ENCODE measurements at places on chromosomes 3 and 15. TPM values are rescaled to one million over a fixed set of nuclear protein-coding genes. Genes with fewer than 3 reads are reported as not detected.

DNA sequence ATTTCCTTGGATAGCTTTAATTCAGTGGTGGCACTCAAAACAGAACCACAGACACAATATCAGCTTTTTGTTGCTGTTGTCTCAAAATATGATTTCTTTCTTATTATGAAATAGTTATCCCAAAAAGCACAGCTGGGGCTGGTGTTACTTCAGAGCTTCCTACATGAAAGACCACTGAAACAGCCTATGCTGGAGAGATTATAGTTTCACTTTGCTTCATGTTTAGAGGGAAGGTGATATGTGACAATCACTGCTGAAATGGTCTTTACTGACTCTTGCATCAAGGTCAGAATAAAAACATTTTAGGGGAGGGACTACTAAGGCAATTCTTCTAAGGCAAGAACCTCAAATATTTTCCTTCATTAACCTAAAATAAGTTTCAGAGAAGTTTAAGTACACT is 190.7 kb downstream of the TNIK start:
- no peak for DNase-seq

DNA sequence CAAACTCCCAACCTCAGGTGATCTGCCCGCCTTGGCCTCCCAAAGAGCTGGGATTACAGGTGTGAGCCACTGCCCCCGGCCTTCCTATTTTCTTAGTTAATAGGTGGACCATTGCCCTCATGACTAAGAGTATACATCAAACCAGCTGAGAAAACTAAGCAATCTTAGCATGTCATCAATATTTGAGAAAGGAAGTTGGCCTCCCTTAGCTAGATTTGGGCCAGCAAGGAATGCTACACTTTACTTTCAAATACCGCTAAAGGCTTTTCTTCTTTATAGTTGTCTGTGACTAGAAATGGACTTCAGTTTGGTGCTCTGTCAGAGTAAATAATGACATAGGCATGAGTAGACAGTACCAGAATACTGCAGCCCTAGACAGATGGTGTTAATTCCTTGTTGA is 199.3 kb downstream of the GAP43 start:
- DNase-seq, result no peak

ALDH1A3 gene
- total RNA-seq, result 27.1 TPM

DNA sequence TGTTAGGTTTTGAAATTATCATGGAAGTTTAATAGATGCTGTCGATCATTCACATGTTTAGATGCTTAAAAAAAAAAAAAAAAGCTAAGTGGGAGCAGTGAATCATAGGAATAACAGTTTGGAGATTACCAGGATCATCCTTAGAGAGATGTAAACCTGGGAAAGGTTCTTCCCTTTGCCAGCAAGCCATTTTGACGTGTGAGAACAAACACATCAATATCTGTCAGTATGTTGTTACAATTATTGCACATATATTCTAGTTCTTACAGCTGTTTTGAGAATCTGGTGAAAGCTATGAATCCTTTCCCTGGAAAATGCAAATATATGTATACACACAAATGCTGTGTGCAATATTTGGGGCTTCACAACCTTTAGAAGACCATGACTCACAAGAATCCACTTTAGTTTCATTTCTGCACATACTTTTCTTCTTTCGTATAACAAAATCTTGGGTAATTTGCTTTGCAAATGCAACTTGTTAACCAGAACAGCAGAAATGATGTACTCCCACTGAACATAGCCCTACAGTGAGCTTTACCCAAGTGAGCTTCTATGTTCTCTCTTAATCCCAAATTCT is 12.0 kb downstream of the NFKBIZ start:
- DNase-seq, result no peak

DNA sequence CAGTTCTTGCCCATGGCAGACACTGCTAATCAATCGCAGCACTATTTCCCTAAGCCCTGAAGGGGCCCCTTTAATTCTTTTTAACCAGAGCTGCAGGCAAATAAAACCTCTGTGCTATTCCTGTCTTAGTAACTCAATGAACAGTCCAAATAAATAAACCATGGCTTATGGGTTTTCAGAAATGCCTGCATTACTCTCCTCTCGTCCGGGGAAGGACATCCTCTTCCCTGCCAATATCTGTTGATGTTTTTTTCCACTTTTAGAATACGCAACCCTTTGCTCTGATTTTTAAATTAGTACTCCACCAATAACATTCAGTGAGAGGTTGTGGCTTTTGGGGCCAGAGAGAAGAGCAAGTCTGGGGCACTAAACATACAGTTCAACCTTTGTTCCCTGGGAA is 35.2 kb upstream of the PRICKLE2 start:
- no peak for DNase-seq

DNA sequence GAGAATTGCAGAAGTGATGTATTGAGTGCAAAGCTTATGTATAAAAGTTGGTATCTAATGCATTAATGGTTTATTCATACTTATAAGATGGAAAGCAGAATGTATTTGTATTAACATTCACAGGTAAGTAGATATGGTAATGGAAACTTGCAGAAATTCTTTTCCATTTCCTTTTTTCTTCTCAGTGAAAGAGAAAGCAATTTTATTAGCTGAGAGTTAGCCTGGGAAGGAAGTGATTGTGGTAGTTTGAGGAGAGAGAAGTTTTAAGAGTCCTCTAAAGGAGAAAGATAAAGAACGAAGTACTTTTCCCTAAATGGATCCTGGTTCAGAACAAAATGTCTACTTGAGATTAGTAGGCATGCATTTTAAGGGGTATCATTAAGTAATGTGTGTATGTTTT is 60.1 kb upstream of the OSTN start:
- no peak for DNase-seq

GRCh38 chr3:125179143-125179883 is 33.2 kb downstream of the SLC12A8 start:
- no peak for DNase-seq

DNA sequence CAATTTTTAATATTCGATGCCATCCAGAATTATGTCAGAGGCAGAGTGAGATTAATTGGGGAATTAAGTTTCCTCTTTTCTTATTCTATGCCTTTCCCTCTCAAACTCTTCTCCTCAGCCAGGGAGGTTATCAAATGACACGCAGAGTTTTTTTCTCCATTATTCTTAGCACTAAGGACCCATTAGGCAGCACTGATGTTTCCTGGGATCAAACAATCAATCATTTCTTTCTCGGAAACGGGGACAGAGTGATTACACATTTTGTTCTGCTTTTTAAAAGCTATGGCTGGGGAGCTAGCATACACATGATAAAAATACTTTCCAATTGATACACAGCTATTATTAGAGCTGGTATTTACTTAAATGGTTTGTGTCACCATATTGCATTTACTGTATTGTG is 35.3 kb upstream of the PSMD6 start:
- DNase-seq, result no peak

GRCh38 chr3:53162672-53163443 is 1.8 kb downstream of the PRKCD start:
- no peak for DNase-seq

GRCh38 chr15:101654171-101654570 is 2.0 kb upstream of the TM2D3 start:
- no peak for DNase-seq

DNA sequence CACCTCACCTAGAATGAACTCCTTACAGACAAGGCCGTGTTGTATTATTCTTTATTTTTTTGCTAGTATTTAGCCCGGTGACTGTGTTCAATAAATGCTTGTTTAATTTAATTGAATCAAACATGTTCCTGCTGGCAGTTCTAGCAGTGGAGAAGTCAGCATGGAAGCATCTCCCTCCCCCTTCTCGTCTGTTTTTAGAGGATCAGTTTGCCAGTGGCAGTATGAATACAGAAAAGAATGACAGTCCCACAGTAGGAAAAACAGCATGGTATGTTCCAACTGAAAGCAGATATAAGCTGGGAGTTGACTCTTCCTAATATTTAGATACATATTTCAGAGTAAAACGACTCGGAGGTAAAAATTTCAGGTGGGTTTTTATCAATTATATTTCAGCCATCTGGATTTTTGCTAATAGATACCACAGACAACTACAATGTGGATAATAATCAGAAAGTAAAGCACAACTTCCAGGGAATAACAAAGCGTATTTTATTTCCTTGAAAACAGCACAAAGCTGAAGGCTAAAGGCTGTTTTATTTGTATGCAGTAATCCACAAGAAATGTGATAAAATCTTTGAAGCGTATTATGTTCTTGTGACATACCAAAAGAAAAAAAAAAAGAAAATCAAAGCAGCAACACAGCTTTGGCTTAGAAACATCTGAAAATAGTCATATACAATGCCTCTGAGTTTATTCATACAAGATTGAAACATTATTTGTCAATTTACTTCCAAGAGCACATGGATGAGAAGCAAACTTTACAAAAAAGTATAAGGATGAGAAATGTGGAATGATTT is 244.5 kb upstream of the KCNMB2 start:
- DNase-seq, result no peak

PCNP gene
- total RNA-seq, result 59.4 TPM

SLC6A11 gene
- total RNA-seq, result not detected

AMIGO3 gene
- total RNA-seq, result 1.2 TPM

SEMA3B gene
- total RNA-seq, result 0.34 TPM

DNA sequence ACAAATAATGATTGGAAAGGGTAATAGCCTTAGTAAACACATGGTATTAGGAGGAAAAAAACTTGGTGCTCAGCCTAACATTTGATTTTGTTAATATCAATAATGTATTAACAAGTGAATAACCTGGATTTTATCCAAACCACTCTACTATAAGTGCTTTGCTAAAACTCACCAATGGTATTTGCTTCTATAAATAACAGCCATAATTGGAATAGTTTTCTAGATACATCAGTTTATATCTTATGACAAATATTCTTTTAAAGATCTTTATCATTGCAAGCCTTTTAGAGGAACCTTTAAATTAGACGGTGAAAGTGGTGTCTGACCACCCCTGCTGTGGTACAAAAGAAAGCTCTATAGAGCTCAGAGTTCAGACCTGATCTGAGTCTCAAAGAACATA is 123.9 kb downstream of the SHOX2 start:
- no peak for DNase-seq

PTH1R gene
- total RNA-seq, result not detected

DNAJA4 gene
- 10.2 TPM for total RNA-seq

DNA sequence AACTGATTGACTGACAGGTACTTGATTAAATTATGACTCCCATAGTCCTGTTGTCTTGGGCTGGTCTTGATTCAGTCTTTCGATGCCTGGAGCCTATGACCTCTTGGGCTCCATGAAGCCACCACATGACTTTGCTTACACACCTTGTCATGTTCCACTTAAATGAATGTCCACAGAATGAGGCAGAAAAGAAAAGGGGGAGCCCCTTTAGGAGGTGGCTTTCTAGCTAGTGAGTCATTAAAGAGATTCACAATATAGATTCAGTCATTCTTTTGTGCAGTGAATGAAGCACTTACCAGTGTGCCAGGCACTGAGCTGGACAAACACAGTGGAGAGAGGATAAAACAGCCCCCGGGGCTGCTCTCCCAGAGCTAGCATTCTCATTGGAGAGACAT is 17.1 kb downstream of the VIPR1 start:
- DNase-seq, result no peak

DNA sequence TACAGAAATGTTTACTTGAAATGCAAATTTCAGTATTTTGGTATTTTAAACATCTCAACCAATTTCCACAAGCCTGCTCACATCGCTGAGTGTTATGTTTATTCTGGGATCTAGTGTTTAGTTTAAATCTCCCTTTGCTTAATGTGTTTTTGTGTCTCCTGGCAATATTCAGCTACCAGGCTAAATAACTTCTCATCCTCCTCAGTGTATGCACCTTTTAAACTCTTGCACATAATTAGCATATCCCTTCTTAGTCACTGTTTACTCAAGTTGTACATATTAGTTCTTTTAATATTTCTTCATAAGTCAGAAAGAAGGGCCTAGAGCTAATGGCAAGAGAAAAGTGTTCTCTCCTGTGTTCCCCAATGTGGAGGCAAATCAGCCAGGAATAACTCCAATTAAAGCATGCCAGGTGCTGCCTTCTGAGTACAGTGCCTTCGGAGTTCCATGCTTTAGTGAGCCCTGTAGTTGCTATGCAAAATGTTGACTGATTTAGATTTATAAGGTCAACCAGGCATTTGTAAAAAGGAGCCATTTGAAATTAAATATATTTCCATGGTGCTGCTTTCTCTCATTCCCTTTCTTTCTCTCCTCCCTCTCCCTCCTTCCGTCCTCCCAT is 234.3 kb downstream of the GAP43 start:
- DNase-seq, result no peak

- DNase-seq, result no peak
These were observed 319.2 kb downstream of the FGF12 start for GRCh38 chr3:192408007-192408646.

DNA sequence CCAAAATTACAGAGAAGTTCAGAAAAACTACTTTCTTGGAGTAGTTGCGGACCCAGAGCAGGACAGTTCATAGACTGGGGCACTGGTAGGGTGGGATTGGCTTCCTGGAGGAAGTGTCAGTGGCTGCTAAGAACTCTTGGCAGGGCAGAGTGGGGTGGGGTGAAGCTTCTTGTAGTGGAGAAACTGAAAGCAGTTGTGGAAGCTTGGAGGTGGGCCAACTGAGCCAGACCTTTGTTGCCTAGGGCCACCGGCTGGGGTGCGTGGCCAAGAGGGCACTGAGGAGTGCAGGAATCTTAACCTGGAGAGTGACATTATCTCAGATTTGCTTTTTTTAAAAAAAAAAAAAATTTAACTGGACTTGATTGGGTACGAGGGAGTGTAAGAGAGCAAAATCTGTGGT is 3.1 kb downstream of the KAT2B start:
- DNase-seq, result no peak

GRCh38 chr3:153399636-153400035 is 237.6 kb downstream of the RAP2B start:
- no peak for DNase-seq

EPHB3 gene
- 0.19 TPM for total RNA-seq

- DNase-seq, result no peak
These were observed 41.5 kb downstream of the ABHD17C start for GRCh38 chr15:80736560-80736959.

GRCh38 chr3:157131861-157132260 is 28.1 kb downstream of the CCNL1 start:
- DNase-seq, result no peak

DNA sequence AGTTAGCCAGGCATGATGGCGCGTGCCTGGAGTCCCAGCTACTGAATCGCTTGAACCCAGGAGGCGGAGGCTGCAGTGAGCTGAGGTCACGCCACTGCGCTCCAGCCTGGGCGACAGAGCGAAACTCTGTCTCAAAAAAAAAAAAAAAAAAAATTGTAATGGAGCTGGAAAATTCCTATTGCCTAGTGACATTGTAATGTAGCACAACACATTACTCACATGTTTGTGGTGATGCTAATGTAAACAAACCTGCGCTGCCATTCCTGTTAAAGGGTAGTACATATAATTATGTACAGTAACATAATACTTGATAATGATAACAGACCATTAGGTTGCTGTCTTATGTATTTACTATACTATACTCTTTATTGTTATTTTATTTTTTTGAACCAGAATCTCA is 39.1 kb downstream of the KNL1 start:
- DNase-seq, result no peak

DNA sequence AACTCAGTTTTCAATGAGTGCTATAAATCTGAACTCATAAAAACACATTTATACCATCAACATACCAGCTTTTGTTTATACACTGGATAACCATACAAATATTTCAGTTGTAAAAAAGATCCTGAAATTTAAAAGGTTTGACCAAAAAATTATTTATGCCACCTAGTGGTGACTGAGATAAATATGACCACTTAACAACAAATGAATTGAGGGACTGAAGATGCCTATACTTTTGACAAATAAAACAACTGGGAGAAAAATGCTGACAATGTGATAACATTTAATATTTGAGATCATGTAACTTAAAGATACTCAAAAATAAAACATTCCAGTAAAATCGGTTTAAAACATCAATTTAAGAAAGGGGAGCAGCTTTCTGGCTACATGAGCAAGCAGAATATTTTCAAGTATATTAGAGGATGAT is 30.4 kb downstream of the ATG3 start:
- no peak for DNase-seq
